ENCODE measurements at places on chromosomes 3 and 15.

DNA sequence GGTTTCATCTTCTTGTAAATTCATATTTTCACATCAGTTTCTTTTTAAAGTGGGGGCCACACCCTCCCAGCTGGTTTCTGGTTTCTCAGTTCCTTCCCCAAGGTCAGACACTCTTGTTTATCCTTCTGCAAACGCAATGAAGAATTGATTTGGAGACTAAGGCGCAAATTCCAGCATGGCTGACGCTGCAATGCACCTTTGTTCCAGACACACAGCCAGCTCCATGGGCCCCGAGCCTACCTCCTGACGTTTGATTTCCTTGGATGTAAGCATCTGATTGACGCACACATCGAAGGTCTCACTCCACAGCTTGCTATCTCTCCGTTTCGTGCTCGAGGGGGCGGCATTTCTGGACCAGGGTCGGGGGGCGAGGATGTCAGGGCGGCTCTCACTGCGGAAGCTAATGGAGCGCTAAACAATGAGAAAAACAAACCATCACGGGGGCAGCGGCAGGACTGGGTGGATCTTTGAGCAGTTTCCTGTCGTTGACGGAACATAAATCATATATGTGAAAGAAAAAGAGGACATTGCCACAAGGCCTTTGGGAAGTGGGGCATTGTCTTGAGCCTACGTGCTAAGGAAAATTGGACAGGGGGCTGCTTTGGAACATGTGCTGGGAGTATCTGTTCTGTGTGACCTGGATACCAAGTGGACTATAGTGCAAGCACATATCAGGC lies 46.9 kb downstream of the ARHGEF3 start:
- DNase-seq, result no peak

GRCh38 chr3:177603148-177603603 lies 405.9 kb upstream of the TBL1XR1 start:
- DNase-seq, result no peak

- no peak for DNase-seq
Observed at GRCh38 chr15:67828969-67829646, 3.8 kb downstream of the SKOR1 start.

GRCh38 chr3:26229801-26230200 lies 392.8 kb upstream of the LRRC3B start:
- peak; percentile 35 for DNase-seq

DNA sequence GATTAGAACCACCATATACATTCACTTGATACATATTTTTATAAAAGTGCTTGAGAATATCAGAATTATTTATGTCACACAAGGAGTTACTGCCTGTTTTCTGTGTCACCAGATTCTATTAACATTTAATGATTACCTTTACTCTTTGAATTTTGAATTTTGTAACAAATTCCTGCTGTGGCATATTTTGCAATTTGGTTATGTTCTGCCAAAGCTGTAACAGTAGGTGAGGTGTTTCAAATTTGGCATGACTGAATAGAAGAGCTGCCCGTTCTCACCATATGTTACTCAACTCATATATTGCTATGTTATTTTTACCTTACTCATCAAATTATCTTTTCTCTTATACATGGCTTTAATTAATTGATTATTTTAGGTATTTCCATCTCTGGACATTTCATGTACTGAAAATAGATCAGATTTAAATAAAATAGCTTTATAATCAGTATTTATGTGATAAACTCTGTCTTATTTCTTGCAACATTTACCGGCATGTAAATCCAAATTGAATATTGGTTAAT lies 18.9 kb downstream of the PML start:
- no peak for DNase-seq

- DNase-seq, result peak; percentile 47
Observed at GRCh38 chr3:156674911-156675829, 780 bp downstream of the TIPARP start.

- peak; percentile 5 for DNase-seq
Observed at GRCh38 chr3:69200384-69201068, 78.1 kb upstream of the LMOD3 start.

GRCh38 chr3:17730318-17730967 lies 12.0 kb downstream of the TBC1D5 start:
- DNase-seq, result no peak

DNA sequence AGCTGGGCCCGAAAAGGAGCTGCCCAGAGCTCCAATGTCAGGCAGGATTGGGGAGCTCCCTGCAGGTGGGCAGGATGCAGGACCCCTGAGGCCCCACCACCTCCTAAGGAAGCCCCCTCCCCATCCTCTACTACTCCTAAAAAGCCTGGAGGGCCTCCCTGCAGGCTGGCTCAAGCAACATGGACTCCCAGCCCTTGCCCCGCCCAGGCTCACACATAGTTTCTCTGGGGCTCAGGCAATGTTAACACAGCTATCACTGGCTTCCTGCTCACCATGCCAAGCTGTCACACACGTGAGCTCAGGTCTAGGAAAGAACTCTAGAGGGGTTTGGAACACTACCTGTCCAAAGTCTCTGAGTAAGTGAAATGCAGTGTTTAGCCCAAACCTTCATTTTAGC lies 65.4 kb upstream of the ZNF148 start:
- DNase-seq, result no peak

GRCh38 chr15:51163843-51164242 lies 69.1 kb upstream of the TNFAIP8L3 start:
- no peak for DNase-seq

- DNase-seq, result no peak
Observed at GRCh38 chr15:83200162-83200561, 7.5 kb downstream of the HDGFL3 start.

DNA sequence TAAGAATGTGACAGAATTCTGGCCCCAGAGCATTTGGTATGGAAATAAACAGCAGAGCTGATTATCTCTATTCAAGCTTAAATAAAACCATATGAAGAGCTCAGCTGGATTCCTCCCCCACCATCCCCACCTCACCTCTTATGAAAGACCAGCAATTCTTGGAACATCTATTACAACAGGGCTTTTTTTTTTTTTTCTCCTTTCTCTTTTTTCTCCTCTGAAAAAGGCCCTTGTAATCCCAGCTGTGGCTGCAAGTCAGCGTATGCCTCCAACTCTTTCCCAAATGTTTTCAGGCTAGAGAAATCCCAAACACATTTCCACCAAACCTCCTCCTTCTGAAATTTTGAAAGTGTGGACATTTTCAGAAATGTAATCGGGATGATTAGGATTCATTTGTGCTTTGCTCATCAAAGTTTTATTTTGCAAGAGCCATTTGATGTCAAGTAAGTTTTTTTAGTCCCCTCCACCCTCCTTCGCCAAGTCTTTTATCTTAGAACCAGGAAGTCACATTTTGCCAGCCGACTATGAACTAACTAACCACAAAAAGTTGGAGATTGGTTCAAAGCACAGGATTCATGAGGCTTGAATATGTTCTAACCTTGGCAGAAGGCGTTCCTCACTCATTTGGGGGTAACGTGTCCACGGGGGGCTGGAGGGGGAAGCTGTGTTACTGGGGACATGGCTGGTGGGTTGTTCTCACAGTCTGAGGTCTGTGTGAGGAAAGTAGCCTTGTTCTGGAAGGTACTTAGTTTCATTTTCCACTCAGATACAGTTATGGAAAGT lies 142.0 kb upstream of the PDZRN3 start:
- DNase-seq, result no peak

GRCh38 chr3:123421353-123422174 lies 27.3 kb downstream of the ADCY5 start:
- no peak for DNase-seq

DNA sequence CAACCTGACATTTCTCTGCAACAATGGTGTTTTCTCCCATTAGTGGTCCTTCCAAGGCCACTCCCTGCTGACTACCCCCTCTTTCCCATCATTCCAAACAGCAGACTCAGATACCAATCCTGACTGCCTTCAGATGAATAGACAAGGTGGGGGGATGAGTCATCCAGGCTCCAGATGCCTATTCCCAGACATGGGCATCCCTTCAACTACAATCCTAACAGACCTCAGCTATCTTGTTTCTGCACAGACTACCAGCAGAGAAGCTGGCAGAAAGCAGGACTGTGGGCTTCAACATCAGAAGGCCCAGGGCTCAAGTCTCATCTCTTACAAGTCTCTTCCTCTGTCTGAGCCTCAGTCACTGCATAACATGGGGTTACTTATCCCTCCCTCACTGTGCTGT lies 2.2 kb downstream of the RBP1 start:
- no peak for DNase-seq

- no peak for DNase-seq
Observed at GRCh38 chr15:73495181-73495580, 52.2 kb downstream of the REC114 start.

GRCh38 chr3:120838441-120839091 lies 69.4 kb upstream of the STXBP5L start:
- peak; percentile 98 for DNase-seq

- no peak for DNase-seq
Observed at GRCh38 chr15:57493351-57493750, 98.4 kb upstream of the MYZAP start.

DNA sequence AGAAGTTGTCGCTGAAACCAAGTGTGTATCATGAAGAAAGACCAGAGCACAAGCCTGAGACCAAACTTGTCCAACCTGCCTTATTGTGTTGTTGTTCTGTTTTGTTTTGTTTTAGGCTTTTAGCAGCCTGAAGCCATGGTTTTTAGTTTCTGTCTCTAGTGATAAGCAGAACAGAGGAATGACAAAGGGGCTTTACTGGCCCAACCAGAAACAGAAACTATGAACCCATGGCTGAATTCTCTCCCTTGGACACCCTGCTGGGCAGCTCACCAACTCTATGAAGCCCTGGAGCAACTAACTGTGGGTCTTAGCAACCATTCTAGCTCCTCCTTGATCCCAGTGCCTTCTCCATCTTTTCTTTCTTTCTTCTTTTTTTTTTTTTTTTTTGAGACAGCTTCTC lies 30.3 kb downstream of the HCLS1 start:
- DNase-seq, result no peak

- no peak for DNase-seq
Observed at GRCh38 chr3:178754852-178755510, 218.7 kb downstream of the KCNMB2 start.

DNA sequence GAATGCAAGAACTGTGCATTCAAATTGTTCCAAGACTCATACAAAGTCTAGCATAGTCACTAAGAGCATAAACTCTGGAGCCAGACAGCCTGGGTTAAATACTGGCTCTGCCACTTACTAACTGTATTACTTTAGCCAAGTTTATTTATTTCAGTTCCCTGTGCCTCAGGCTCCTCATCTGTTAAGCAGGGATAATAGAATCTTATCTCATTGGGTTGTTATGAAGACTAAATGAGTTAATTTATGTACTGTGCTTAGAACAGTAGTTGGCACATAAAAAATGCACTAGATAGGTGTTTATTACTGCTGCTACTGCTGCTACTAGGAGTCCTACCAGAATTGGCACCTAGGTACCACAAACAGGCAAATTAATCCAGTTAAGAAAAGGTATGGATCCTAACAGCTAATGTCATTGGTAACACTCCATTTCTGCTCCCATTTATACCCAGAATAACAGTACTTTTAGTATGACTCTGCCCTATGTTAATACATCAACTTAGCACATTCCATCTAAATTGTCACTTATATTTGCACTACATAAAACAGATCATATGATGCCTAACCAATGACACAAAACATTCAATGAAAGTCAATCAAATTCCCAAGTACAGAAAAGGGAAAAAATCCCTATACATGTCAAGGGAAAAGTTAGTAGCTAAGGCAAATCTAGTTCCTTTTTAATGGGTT lies 45.7 kb downstream of the GSK3B start:
- no peak for DNase-seq

GRCh38 chr15:70164910-70165715 lies 67.4 kb upstream of the TLE3 start:
- DNase-seq, result no peak

- peak; percentile 6 for DNase-seq
Observed at GRCh38 chr3:22729981-22730380, 473.1 kb upstream of the UBE2E2 start.

- no peak for DNase-seq
Observed at GRCh38 chr3:170257145-170257544, 34.9 kb downstream of the PRKCI start.

DNA sequence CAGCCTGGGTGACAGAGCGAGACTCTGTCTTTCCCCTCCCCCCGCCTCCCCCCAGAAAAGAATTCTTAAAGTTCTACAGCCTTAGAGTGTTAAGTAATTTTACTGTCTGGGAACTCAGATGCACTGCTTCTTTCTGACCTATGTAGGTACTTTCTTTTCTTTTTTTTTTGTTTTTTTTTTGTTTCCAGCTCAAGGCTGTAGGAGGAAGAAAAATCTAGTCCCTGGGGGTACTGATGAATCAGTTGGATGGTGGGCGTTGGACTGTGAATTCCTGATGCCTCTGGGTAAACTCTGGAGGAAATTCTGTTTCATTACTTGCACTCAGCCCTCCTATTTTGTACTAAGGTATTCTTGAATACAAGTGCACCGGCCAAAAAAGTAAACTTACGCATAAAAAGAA lies 10.8 kb downstream of the GHRL start:
- no peak for DNase-seq

GRCh38 chr15:76108021-76108723 lies 48.4 kb downstream of the TMEM266 start:
- DNase-seq, result no peak

DNA sequence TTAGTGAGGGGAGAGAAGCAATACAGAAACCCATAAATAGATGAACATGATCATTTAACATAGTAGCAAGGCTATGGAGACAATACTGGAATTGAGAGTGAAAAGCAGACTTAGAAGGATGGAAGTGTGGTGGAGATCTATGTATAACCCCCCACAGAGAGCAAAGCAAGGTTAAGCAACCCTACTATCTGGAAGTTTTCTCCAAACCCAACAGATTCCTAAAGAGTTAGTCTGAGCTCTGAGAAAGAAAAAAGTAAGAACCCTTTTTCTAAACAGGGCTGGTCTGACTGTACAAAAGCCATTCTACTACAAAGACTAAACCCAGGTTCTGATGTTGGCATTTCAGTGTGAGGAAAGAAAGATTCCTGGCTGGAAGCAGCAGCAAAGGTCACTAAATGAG lies 153.2 kb downstream of the WNT5A start:
- DNase-seq, result no peak

DNA sequence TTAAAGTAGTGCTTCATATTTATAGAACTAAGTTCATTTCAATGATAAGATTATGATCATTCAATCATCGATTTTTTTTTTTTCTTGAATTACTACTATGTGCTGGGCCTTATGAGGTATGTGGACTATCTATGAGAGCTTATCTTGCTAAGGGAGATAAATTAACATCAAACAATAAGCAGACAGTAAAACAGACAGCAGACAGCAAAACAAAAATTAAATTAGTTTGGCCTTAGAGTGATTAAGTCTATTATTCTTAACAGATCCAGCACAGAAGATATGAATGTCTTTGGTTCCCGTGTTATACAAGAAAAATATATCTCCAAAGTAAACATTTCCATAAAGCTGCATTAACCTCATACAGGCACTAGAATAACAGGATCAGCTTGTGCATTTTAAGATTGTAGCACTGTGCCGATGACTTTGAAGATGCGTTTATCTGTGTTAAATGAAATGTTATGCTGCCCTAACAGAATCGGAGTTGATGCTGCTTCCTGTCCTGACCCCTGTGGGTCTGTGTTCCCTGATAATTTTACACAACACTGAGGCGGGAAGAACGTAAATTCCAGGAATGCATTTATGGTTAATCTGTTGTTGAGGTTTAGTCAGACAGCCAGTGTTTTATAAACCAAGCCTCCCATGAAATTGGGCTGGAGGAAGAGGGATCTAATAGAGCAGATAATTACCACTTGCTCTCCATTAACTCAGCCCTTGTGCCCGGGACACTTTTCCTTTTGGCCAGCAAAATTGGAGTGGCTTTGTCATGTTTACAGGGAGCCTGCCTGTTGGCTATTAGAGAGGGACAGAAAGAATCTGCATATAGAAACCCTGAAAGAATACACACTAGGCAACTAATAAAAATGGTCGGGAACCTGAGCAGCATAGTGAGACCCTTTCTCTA lies 80.8 kb downstream of the GHSR start:
- no peak for DNase-seq

All from NCI-H524 (cell line).